ENCODE measurements at places on chromosomes 1 and 21.

- no peak for DNase-seq
Measured at GRCh38 chr1:103111926-103112325, 3.6 kb upstream of the COL11A1 start.

- DNase-seq, result no peak
Measured at GRCh38 chr1:8241417-8242014, 76.4 kb upstream of the SLC45A1 start.

DNA sequence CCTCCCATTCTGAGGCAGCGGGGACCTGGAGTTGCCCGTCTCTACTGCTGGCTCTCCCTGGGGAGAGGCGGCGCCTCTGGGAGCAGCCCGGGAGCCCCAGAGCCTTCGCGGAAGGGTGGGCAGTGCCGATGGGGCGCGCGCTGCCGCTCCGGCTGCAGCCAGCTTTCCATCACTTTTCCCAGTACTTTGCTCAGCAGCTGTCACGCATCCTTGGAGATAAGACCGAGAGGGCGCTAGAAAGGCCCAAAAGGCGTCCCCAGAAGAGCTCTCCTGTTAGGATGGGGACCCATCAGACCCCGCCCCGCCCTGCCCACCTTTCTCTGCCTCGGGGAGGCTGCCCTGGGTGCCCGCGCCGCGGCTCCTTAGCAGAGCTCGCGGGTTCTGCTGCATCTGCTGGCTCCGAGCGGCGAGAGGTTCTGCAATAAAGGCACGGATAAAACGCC is 534 bp downstream of the KCNH1 start:
- DNase-seq, result no peak

GRCh38 chr1:153359241-153359640 is 1.6 kb downstream of the S100A9 start:
- no peak for DNase-seq

GRCh38 chr1:150829751-150830150 is 21.7 kb upstream of the CTSK start:
- DNase-seq, result no peak

DNA sequence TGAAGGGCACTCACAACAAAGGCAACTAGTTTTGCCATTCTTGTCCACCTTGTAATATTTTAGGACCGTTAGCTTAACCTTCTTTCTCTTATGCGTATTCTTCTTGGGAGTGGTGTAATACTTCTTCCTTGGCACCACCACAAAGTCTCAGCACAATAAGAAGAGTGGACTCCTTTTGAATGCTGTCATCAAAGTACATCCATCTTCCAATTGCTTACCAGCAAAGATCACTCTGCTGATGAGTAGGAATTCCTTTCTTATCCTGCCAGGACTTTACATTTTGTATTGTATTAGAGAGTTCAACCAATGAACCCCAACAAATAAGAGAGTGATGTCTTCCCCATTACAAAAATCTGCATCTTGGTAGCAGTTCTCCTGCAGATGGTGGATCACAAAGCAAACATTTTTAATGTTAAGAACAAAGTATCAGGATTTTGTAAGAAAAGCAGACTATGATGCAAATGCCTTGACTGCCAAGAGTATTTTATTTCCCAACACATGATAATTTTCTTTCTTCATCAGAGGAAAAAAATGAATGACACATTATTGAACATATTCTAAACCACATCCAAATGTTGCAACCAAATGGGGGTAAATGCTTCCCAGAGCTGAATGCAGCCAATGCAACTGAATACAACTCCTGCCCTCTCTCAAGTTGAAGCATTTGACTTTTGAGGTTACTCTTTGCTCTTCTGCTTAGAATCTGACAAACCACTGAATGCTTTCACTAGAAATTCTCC is 5.1 kb upstream of the ARNT start:
- DNase-seq, result no peak

DNA sequence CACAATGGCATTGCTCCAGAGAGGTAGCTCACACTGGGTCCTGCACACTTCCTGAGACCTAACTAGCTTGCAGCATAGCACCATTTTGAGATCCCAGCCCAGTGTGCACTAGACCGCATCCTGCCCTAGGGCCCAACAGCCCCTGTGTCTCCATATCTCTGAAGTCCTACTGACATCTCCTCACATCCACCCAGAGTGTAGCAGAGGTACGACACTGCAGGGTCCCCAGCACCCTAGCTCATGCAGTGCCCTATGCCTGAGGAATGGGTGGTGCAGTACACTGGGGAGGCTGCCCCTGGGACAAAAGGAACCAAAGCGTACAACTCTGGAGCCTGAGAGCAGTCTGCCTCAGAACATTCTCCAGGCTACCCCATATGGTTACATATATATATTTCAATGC is 111.4 kb upstream of the DEPDC1 start:
- no peak for DNase-seq

- no peak for DNase-seq
Measured at GRCh38 chr21:25907573-25908275, 173.0 kb downstream of the GABPA start.

- no peak for DNase-seq
Measured at GRCh38 chr1:31593136-31593665, 16.9 kb downstream of the TINAGL1 start.

DNA sequence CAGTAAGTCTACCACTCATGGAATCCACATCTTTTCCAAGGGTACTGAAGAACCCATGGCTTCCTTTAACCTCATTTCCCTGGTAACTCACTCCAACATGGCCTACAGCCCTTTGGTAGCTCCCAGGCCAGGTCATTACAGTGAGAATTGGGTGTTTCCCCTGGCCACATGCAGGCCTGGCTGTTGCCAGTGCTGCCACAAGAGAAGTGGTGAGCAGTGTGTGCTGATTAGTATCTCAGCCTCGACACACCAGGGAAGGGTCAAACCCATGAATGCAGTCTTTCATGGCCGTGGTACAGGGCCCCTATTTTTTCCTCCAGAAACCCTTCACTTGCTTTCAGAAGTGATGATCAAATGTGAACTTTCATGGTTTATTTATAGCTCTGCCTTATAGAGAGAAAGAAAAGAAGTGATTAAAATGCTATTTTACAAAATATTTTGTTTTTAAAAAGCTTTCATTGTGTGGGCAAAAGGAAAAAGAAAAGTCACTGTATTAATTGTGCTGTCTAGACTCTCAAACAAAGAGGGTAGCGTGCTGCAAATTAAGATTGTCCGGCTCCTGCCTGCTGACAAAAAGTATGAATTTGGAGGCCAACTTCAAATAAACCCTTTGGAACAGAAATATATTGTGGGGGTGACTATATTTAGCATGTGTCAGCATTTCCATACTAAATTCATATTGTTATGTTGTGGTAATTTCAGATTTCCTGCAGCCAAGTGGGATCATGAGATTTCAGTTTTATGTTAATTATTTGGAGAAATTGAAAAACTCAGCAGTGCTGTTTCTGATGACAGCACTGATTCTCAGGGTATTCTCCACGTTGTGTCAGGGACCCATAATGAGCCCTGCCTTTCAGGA is 62.0 kb upstream of the HOOK1 start:
- DNase-seq, result no peak

DNA sequence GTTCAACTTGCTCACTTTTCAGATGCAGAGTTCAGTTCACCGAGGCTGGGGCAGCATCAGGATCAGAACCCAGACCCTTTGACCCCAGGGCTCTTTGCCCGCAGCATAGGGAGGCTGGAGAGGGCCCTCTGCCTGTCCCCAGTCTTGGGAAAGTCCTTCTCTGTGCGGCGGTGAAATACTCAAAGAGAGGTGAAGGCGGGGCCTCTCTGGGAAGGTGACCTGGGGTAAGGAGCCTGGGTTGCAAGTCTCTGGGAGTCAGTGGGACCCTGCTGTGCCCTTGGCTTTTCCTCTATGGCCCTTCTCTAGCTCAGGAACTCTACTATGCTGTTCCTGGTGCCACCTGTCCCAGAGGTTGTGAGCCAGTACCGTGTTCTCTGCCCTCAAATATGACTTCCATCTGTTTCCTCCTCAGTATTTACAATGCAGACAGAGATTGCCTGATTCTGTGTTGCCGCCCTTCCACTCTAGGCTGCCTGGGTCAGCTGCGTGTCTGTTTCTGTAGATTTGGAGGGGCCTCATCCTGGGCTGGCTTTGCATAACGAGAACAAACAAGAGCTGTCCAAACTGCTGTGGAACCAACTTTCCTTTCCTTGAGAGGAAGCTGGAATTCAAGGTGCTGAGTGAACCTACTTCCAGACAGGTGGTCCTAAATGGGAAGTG is 18.7 kb upstream of the ZBTB21 start:
- DNase-seq, result no peak

DNA sequence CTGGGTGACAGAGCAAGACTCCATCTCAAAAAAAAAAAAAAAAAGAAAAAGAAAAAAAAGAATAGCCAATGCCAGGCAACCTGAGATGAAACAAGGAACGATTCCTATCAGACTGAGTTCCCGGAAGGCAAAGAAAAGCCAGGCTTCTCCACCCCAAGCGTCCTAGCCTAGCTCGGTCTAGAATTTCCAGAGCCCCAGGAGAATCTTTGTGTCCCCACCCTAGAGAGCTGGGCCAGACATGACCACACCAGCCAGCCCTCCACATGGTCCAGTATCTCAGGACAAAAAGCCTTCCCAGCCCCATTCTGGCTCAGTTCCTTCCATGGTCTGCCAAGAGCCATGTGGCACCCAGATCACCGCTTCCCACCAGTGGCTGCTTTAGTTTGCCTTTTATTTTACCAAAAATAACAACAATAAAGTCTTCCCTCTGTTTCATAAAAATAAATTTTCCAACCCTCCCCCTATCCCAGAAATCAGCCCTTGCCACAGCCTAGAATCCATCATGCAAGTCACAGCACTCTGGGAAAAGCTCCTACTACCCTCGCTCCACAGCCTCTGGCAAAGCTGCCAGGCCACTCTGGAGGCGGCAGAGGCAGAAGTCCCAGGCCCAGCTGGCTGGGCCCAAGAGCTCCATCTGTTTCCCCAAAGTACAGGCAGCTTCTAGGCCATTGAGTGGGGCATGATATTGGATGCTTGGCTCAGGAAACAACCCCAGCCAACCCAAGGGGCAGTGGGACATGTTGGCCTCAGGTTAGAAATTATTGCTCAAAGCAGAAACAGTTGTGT is 3.5 kb upstream of the MKNK1 start:
- peak; percentile 44 for DNase-seq

DNA sequence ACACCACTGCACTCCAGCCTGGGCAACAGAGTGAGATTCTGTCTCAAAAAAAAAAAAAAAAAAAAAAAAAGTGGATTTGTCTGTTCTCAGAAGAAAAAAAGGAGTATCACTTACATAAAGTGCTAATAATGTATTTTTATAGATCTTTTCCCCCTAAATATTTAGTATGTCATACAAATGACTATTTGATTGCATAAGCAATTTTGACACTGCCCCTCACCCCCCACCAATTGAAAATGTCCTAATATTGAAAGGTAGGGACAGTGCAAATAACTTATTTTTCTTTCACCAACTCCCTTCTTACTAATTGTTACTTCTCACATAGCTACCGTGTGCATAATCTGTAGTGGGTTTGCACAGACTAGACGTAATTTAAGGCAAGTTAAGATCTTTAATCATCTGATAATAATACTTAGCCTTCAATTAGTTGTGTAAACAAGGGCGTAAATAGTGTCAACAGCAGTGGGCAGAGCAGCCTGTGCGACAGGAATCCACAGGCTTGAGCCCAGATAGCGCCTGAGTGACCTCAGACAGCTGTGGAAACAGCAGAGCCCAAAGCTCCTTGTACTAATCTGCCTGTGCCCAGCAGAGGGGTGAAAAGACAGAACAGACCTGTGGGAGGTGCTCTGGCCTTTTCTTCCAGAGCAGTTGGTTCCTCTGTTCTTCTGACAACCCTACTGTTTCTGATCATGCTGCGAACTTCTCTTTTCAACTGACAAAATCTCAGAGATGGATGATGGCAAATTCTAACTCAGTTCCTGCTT is 4.5 kb upstream of the IER5 start:
- no peak for DNase-seq

- DNase-seq, result no peak
Measured at GRCh38 chr1:44707959-44708831, 22.8 kb downstream of the RNU5D-1 start.

DNA sequence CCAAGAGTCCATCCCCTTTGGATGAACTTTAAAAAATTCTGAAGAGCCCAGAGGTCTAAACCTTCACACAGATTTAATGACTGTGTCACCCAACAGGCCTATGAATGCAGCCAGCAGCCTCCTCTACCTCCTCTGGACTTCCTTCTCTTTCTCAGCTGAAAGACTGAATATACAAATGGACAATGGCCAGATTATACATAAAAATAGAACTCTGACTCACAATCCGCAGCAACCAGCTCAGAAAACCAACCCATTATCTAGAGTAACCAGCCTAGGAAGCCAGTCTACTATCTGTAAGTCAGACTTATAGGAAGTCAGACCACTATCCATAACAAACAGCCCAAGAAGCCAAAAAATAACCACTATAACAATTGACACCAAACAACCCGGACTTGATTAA is 224.5 kb downstream of the ASTN1 start:
- no peak for DNase-seq

- DNase-seq, result no peak
Measured at GRCh38 chr1:98702976-98703375, 41.5 kb downstream of the SNX7 start.

DNA sequence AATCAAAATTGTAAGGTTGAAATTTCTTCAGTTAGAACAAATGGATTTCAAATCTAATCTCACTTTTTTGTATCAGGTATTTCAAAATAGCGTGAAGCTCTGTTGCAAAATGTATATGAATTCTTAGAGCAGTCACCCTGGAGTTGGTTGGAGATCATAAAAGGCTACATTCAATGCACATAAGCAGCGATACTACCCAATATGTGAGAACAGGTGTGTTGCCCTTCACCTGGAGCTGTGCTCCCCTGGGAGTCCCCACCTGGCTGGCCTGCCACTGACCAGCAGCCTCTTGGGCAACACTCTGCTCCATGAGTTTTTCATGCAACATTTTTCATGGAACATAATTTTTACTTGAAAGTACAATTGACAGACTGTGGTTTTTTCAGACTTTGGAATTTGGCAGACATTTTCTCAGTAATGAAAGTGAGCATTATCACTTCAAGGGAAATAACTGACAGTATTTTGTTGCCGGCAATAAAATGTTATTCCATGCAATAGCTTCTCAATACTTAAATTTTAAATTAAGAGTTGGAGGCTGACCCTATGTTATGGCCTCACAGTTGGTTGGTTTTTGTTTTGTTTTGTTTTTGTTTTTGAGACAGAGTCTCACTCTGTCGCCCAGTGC is 95.1 kb downstream of the ST3GAL3 start:
- DNase-seq, result no peak

GRCh38 chr21:34926803-34927467 is 122.2 kb downstream of the RUNX1 start:
- no peak for DNase-seq

DNA sequence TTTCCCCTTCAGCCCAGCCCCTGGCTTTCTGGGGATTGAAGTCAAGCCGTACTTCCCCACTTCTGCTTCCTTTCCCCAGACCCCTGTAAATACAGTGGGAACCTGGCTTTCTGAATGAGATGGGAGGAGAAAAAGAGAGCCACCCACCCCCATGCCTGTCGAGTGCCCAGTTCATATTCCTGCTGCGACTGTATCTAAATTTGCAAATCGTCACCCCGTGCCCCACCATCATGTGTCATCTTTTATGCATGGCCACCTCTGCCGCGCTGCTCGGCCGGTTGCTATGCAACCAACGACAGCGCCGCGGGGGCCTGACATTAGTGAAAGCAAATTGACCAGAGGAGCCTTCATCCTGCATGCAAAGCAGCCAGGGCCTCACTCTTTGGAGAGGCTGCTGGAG is 143.0 kb downstream of the ELAVL4 start:
- no peak for DNase-seq
